ENCODE measurements at places on chromosomes 6 and 20.

- peak; percentile 27 for DNase-seq
- H3K4me3 ChIP-seq = peak overlapping the region; percentile 74
- H3K27me3 ChIP-seq = no peaks in the 10 kb centered on the region
- H3K4me1 ChIP-seq = peaks cover 17% of the 10 kb centered on the region
- H3K36me3 ChIP-seq = no peaks in the 10 kb centered on the region
Observed at GRCh38 chr6:2998998-2999617, 586 bp upstream of the NQO2 start.

- H3K36me3 ChIP-seq = no peaks in the 10 kb centered on the region
- no peak for DNase-seq
- no peaks in the 10 kb centered on the region for H3K27me3 ChIP-seq
- H3K27ac ChIP-seq = no peak overlapping the region
- no peaks in the 10 kb centered on the region for H3K4me1 ChIP-seq
- no peak overlapping the region for H3K4me3 ChIP-seq
Observed at GRCh38 chr6:39426073-39426456, 103.6 kb upstream of the KCNK16 start.

GRCh38 chr6:118391086-118391485, 157.0 kb upstream of the PLN start:
- H3K4me3 ChIP-seq = no peak overlapping the region
- H3K36me3 ChIP-seq = no peaks in the 10 kb centered on the region
- no peak for DNase-seq
- no peak overlapping the region for H3K27ac ChIP-seq
- H3K27me3 ChIP-seq = no peaks in the 10 kb centered on the region

DNA sequence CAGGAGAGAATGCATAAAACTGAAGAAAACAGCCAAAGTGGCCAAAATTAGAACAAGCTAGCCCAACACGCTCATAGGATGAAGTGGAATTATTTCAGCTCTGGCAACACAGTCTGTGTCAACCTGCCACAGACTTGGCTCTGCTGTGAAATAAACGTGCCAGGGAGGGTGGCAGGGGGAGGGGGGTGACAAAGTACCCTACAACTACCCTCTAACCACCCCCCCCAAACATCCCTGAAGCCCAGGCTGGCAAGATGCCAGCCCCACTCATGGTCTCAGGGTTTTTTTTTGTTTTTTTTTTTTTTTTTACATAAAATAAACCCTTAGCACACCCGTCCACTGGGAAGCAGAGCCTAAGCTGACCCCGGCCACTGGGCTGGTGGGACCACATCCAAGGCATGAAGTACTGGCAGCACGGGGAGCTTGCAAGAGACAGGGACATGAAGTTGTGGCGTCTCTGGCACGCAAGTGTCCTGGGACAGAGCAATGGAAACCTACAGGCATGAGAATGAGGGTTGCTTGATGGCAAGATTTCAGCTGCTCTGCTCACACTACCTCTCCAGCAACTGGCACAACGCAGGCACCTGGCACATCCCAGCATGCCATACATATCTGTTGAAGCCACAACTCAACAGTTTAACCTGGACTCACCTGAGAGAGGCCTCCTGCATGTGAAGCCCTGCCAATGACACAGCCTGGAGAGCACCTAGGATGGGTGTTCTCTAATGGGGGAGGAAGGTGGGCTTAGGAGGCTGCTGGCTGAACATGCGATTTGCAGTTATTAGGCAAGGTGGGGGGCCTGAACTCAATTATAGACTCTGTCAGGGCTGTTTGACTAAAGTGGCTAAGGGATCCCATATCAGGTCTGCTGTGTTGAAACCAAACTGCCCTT, 76.4 kb downstream of the TRAM2 start:
- peaks cover 20% of the 10 kb centered on the region for H3K36me3 ChIP-seq
- H3K27ac ChIP-seq = no peak overlapping the region
- no peak overlapping the region for H3K4me3 ChIP-seq
- DNase-seq = no peak

- H3K27me3 ChIP-seq = no peaks in the 10 kb centered on the region
- no peak overlapping the region for H3K27ac ChIP-seq
Observed at GRCh38 chr6:150417899-150418826, 49.4 kb downstream of the IYD start.

DNA sequence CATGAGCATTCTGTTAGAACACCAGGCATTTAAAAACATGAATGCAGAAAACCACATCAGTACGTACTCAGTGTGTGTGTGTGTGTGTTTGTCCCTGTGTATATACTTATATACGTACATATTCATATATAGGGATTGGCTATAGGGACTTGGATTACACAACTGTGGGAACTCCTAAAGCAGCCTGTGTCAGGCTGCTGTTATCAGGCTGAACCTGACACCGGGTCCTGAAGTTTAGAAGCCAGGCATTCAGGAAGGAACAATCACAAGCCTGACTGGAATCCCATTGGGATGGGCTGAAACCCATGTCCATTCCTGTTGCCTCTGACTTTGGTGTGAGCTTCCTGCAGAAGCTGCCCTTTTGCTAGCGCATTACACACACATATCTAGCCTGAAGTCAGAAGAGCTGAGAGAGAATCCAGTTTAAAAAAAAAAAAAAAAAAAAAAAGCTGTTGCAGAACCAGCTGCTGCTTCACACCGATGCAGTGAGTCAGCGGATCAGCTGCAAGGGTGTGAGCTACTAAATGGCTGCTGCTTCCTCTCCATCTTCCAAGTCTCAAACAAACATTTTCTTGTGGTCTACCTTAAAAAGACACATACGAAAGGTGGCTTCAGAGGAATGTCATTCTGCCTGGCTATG, 348.1 kb downstream of the THBS2 start:
- no peak overlapping the region for H3K4me3 ChIP-seq
- no peak overlapping the region for H3K27ac ChIP-seq
- H3K36me3 ChIP-seq = no peaks in the 10 kb centered on the region
- no peaks in the 10 kb centered on the region for H3K4me1 ChIP-seq
- no peak for DNase-seq

- no peaks in the 10 kb centered on the region for H3K4me1 ChIP-seq
- no peak for DNase-seq
- H3K27me3 ChIP-seq = no peaks in the 10 kb centered on the region
- no peaks in the 10 kb centered on the region for H3K36me3 ChIP-seq
- H3K27ac ChIP-seq = no peak overlapping the region
Observed at GRCh38 chr6:91149246-91149955, 562.5 kb upstream of the MAP3K7 start.

DNA sequence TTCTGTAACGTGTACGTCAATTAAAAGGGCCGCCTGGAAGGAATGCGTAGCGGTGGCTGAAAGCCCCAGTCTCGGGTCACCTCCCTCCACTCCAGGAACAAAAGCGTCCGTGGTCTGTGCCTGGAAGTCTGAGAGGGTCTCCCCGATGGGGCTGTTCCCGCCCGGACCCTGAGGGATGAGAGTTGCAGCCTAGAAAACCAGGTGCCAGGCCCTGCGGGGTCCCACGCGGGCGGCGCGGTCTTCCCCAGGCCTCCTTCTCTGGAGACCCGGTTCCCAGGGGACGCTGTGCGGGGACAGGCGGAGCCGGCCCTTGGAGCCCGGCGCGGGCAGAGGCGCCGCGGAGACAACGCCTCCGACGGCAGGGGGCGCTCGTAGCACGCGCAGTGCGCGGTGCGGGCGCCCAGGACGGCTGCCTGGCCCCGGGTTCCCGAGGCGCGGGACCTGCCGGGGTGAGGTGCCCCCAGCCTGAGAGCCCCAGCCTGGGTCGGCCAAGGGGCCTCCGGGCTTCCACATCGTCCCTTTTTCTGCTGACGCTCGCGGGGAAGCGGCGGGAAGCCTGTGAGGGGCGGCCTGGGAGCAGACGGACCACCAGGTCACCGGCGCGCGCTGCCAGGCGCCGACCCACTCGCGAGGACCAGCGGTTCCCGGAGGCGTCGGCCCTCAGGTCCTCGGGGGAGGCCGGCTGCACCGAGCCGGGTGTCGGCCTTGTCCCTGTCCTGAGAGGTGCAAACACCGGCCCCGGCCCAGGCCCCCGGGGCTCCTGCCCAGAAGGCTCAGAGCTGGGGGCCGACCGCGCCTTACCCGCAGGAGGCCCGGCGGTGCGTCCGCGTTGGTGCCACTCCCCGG, 5.3 kb upstream of the FOXC1 start:
- peaks cover 55% of the 10 kb centered on the region for H3K27me3 ChIP-seq
- H3K4me3 ChIP-seq = peak overlapping the region; percentile 26
- H3K27ac ChIP-seq = no peak overlapping the region
- DNase-seq = peak; percentile 32
- no peaks in the 10 kb centered on the region for H3K36me3 ChIP-seq
- peaks cover 39% of the 10 kb centered on the region for H3K4me1 ChIP-seq

DNA sequence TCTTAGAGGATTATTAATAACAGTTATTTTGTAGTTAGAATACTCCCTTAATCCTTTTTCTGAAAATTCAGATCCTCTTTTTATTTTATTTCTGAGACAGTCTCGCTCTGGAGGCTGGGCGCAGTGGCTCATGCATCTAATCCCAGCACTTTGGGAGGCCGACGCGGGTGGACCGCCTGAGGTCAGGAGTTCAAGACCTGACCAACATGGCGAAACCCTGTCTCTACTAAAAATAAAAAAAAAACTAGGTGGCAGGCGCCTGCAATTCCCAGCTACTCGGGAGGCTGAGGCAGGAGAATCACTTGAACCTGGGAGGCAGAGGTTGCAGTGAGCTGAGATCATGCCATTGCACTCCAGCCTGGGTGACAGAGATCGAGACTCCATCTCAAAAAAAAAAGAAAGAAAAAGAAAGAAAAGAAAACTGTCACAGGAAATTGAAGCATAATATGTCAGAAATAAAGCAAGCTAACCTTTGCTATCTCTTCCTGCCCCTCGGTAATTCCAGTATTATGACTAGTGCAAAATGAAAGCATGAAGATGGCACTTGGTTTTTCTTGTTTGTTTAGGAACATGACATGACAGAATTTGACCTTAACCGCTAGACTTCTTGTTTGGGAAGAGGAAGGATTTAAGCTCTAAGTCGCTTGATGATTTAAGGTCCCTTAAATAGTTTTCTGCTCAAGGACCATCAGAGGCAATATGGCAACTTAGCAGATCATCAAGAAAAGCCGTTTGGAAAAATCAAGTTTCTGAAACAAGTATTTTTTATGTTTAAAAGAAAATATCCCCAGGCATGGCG, 1.8 kb upstream of the RBM39 start:
- H3K36me3 ChIP-seq = peaks cover 22% of the 10 kb centered on the region
- H3K27ac ChIP-seq = peak overlapping the region; percentile 98
- DNase-seq = no peak
- peak overlapping the region; percentile 61 for H3K4me3 ChIP-seq

GRCh38 chr6:116390581-116390980, 19.8 kb downstream of the DSE start:
- no peak overlapping the region for H3K4me3 ChIP-seq
- no peak for DNase-seq
- H3K27ac ChIP-seq = peak overlapping the region; percentile 28
- H3K4me1 ChIP-seq = peaks cover 14% of the 10 kb centered on the region

GRCh38 chr6:29809249-29809648, 18.4 kb upstream of the HLA-G start:
- DNase-seq = no peak
- peaks cover 7% of the 10 kb centered on the region for H3K27me3 ChIP-seq
- no peaks in the 10 kb centered on the region for H3K36me3 ChIP-seq
- no peak overlapping the region for H3K4me3 ChIP-seq
- H3K27ac ChIP-seq = no peak overlapping the region

DNA sequence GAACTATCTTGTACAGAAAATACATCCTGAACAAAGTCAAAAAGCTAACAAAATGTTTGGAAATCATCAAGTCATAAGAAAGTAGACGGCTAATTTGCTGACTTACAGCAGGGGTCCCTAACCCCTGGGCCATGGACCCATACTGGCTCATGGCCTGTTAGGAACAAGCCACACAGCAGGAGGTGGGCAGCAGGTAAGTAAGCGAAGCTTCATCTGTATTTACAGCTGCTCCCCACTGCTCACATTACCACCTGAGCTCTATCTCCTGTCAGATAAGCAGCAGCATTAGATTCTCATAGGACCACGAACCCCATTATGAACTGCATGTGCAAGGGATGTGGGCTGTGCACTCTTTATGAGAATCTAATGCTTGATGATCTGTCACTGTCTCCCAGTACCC, 115.5 kb downstream of the CDK19 start:
- H3K36me3 ChIP-seq = no peaks in the 10 kb centered on the region
- H3K27me3 ChIP-seq = no peaks in the 10 kb centered on the region
- H3K27ac ChIP-seq = no peak overlapping the region

GRCh38 chr6:109690373-109690736, 647 bp downstream of the AK9 start:
- no peaks in the 10 kb centered on the region for H3K27me3 ChIP-seq
- DNase-seq = peak; percentile 32
- H3K4me3 ChIP-seq = peak overlapping the region; percentile 91
- H3K27ac ChIP-seq = peak overlapping the region; percentile 69
- no peaks in the 10 kb centered on the region for H3K36me3 ChIP-seq
- peaks cover 14% of the 10 kb centered on the region for H3K4me1 ChIP-seq

DNA sequence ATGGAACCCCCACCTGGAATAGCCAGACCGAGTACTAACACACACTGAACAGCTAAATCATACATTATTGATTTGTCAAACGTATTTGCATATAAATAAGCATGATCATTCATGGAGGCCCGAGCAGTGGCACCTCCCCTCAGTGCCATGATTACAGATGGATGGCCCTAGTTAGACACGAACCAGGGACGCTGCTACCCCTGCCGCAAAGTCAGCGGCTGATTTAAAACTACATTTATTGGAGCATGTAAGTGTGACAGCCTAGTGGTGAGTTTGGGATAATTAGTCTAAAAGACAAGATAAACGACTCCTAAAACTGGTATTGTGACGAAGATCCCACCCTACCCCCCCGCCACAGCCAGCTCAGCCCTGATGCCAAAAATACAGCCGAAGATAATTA, 159.1 kb upstream of the MAFB start:
- DNase-seq = no peak
- no peaks in the 10 kb centered on the region for H3K36me3 ChIP-seq
- no peak overlapping the region for H3K27ac ChIP-seq
- no peak overlapping the region for H3K4me3 ChIP-seq
- no peaks in the 10 kb centered on the region for H3K27me3 ChIP-seq

- H3K4me3 ChIP-seq = no peak overlapping the region
- H3K27me3 ChIP-seq = no peaks in the 10 kb centered on the region
- H3K4me1 ChIP-seq = no peaks in the 10 kb centered on the region
- no peak for DNase-seq
Observed at GRCh38 chr20:34473262-34473883, 42.8 kb upstream of the DYNLRB1 start.

DNA sequence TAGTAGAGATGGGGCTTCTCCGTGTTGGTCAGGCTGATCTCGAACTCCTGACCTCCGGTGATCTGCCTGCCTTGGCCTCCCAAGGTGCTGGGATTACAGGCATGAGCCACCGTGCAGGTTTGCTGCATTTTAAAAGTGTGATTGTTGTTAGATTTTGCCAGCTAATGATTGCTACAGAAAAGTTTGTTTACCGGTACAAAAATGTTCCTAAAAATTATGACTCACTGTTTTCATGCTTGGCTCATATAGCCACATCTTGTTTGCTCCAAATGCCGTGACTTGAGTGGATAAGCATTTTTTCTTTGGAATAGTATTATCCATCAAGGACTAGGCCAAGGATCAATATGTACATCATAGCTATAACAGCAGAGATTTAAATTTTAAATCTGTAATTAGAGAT, 24.3 kb downstream of the LRRN4 start:
- H3K27ac ChIP-seq = no peak overlapping the region
- H3K4me1 ChIP-seq = no peaks in the 10 kb centered on the region
- H3K27me3 ChIP-seq = no peaks in the 10 kb centered on the region
- no peak for DNase-seq

- no peak overlapping the region for H3K4me3 ChIP-seq
- no peak for DNase-seq
- H3K27ac ChIP-seq = no peak overlapping the region
- no peaks in the 10 kb centered on the region for H3K36me3 ChIP-seq
- peaks cover 22% of the 10 kb centered on the region for H3K27me3 ChIP-seq
Observed at GRCh38 chr6:137510923-137511322, 16.7 kb upstream of the OLIG3 start.

Measured in effector memory CD4-positive, alpha-beta T cell (primary cell).